Tracheal epithelial cell (primary cell): ENCODE measurements at places on chromosomes 2 and 18. TPM values are rescaled to one million over a fixed set of nuclear protein-coding genes. Genes with fewer than 3 reads are reported as not detected.

The GALNT14 gene
- 12.8 and 28.2 TPM in 2 replicates for total RNA-seq

The OLA1 gene
- 103 and 166 TPM in 2 replicates for total RNA-seq

The LYPD6 gene
- total RNA-seq, result 0.43 and 1.7 TPM in 2 replicates

The MTX2 gene
- total RNA-seq, result 27.1 and 29.2 TPM in 2 replicates

The FOXD4L1 gene
- total RNA-seq, result under 0.01 TPM in 2 replicates

The MGAT4A gene
- 2.4 and 4.3 TPM in 2 replicates for total RNA-seq

The TBR1 gene
- total RNA-seq, result not detected in 2 replicates

The PKDCC gene
- 1.3 and 1.9 TPM in 2 replicates for total RNA-seq

The NEU4 gene
- not detected in 2 replicates for total RNA-seq

The PCGF1 gene
- total RNA-seq, result 30.7 and 33.7 TPM in 2 replicates

The COL3A1 gene
- total RNA-seq, result 0.43 and 2.7 TPM in 2 replicates

The KCNG3 gene
- total RNA-seq, result not detected in 2 replicates

The SERPINB12 gene
- 0.43 and 0.48 TPM in 2 replicates for total RNA-seq

The CHRND gene
- not detected in 2 replicates for total RNA-seq

The POU3F3 gene
- total RNA-seq, result under 0.01 and 4.8 TPM in 2 replicates

The SEPTIN10 gene
- 71.4 and 74.2 TPM in 2 replicates for total RNA-seq

The FOSL2 gene
- total RNA-seq, result 129 and 179 TPM in 2 replicates

The PDCD1 gene
- 0.24 TPM in 1 of 2 replicates, not detected in the other for total RNA-seq

The CDH2 gene
- under 0.01 and 22.9 TPM in 2 replicates for total RNA-seq

The EML6 gene
- 0.43 and 0.48 TPM in 2 replicates for total RNA-seq

The SERPINB8 gene
- 8.3 and 29.9 TPM in 2 replicates for total RNA-seq

The ALPI gene
- total RNA-seq, result not detected in 2 replicates

The LYPD6B gene
- 4.6 and 5.5 TPM in 2 replicates for total RNA-seq

The SERPINB13 gene
- 9.2 and 20.5 TPM in 2 replicates for total RNA-seq

The KIF1A gene
- total RNA-seq, result 0.72 TPM in 1 of 2 replicates, not detected in the other

The LRP1B gene
- total RNA-seq, result under 0.01 TPM in 1 of 2 replicates, not detected in the other

The TDRD15 gene
- total RNA-seq, result under 0.01 TPM in 1 of 2 replicates, not detected in the other

The ESPNL gene
- total RNA-seq, result 0.48 TPM in 1 of 2 replicates, not detected in the other

The TRAK2 gene
- total RNA-seq, result 8.7 and 15.2 TPM in 2 replicates

The METTL8 gene
- 39.8 and 55.6 TPM in 2 replicates for total RNA-seq

The MEP1B gene
- not detected in 2 replicates for total RNA-seq

The KYNU gene
- 41.1 and 77.8 TPM in 2 replicates for total RNA-seq

The HES6 gene
- total RNA-seq, result 8.9 and 26.6 TPM in 2 replicates

The SEC11C gene
- total RNA-seq, result 24.3 and 30.1 TPM in 2 replicates

The FIGN gene
- 0.48 and 0.64 TPM in 2 replicates for total RNA-seq

The FEV gene
- not detected in 2 replicates for total RNA-seq

The SIX3 gene
- not detected in 2 replicates for total RNA-seq

The ST6GAL2 gene
- total RNA-seq, result under 0.01 TPM in 1 of 2 replicates, not detected in the other

The RAMP1 gene
- 4.9 and 5.5 TPM in 2 replicates for total RNA-seq

The ASB18 gene
- not detected in 2 replicates for total RNA-seq

The ZBTB7C gene
- total RNA-seq, result under 0.01 and 0.72 TPM in 2 replicates
